Stimulated activated CD4-positive, alpha-beta T cell treated with anti-CD3 and anti-CD28 coated beads, Interleukin-1b, Interleukin-23, amount 100 ng/mL, for 1 hour (primary cell): ENCODE measurements at places on chromosomes 6 and 20.

DNA sequence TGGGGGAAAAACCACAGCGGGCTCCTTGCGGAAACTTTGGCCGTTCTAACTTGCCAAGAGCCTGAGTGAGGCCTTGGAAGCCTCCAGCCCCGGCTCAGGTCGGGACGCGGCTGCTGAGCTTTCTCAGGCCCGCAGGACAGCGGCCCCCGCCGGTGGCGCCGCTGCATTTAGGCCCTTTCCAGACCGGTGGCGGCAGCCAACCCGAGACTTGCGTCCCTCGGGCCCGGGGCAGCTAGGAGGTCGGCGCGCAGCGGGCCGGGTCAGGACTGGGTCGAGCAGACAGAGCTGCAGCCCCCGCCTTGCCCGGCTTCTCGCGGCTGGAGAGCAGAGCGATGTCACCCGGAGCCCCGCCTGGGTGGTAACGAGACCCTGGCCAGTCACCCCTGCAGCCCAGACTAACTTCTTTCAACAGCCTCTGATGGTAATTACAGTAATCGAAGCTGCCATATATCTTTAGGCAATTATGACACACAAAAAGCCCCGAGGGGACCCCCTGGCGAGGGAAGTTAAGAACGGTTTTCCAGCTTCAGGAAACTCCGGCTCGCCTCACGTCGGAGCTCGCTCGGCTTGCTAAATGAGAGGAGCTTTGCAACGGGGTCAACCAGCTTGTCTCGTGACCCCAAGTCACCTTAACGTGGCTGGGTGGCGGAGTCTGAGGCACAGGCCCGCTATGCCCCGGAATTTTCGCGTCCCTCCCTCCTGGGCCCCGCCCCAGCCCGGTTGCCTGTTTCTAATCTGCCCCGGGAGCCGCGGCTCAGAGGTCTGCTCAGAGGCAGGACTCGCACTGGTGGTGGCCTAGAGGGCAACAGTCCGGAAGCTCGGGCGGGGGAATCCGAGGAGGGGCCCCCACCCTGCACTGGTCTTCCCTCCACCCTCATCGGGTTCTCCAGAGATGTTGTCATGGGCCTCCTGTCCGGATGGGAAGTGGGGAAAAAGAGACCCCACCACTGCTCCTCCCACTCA is 3.0 kb downstream of the NR2E1 start:
- DNase-seq: no peak

DNA sequence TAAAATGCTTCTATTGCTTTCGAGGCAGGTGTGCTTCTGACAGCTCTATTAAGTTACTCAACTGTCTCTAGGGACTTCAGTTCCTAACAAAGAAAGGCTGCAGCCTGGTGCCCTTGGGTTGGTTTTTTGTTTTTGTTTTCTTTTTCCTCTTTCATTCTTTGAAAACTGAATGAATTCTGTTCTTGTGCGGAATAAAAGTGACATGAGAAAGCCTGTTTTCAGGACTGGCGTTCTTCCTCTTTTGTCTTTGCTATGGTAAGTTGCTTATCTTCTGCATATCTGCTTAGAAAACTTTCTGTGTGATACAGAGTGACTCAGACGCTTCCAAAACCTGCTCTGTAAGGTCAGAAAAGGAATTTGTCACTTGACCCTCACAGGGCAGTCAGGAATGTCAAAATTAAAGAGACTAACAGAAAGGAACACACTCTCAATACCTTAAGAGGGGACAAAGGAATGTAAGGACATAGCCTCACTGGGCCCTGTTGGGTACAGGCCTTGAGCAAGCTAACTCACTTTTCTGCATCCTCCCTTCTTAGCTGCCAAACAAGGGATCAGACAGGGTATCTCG is 56.2 kb upstream of the NHSL1 start:
- DNase-seq: no peak

GRCh38 chr6:108988765-108989164 is 105.9 kb downstream of the SESN1 start:
- DNase-seq: no peak

GRCh38 chr6:70846207-70846835 is 110.5 kb downstream of the B3GAT2 start:
- no peak for DNase-seq

- no peak for DNase-seq
These were observed 255.0 kb downstream of the DLL1 start for GRCh38 chr6:170035901-170036304.

- no peak for DNase-seq
These were observed 7.5 kb upstream of the RAET1E start for GRCh38 chr6:149905371-149905910.

DNA sequence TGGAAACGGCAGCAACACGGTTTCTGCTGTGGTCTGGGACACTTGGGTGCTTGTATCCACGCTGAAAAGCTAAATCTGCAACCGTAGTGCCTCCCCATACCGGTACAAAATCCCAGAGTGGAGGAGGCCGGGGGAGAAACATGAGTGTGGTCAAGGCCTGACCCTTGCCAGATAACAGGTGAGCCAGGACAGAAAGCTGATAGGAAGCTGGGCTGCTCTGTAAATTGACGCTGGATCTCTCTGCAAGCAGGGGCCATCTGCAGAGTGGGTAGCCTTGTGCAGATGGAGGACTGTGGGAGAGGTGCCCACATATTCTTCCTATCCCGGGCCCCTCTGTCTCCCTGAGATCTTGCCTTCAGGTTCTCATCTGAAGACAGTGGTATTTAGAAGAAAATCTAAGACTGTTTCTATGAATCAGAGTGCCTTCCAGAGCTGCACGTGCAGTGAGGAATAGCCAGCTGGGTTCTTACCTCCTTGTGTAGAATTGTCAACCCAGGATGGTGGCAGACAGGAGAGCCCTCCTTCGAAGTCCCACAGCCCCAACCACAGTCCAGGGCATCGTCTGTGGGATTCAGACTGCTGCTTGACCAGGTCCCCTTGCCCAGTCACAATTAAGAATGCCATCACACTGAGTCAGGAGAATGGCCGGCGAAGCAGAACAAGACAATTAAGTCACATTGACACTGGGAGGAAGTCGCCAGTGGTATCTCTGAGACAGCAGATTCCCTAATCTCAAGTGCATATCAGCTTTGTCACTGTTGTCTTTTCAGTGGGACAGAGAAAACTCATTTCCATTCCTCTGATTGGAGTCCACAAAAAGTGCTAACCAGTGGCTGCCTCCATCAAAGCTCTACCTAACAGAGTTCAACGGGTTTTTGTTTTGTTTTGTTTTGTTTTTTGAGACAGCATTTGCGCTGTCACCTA is 100.0 kb upstream of the RIPOR2 start:
- DNase-seq: no peak

DNA sequence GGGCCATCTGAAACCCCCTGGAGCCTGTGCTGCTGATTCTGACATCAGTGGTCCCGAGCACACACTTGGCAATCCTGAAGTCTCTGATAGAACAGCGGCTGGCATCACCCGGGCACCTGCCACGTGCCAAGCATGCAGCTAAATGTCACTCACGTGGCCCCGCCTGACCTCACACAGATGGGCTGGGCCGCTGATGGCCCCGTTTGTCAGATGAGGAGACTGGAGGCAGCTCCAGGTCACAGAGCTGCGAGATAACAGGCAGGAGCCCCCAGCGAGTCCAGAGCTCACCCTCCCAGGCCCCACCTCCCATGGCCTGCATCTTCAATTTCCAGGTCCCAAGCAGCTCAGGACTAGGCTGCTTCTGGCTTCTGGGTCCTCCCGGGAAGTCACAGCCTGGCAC is 67.2 kb downstream of the YTHDF1 start:
- DNase-seq: no peak

- DNase-seq: no peak
These were observed 22.6 kb upstream of the SH3BGRL2 start for GRCh38 chr6:79608334-79609224.

GRCh38 chr6:67475700-67476099 is 1159.4 kb upstream of the ADGRB3 start:
- DNase-seq: no peak

- DNase-seq: no peak
These were observed 8.6 kb upstream of the IL22RA2 start for GRCh38 chr6:137181891-137182653.

DNA sequence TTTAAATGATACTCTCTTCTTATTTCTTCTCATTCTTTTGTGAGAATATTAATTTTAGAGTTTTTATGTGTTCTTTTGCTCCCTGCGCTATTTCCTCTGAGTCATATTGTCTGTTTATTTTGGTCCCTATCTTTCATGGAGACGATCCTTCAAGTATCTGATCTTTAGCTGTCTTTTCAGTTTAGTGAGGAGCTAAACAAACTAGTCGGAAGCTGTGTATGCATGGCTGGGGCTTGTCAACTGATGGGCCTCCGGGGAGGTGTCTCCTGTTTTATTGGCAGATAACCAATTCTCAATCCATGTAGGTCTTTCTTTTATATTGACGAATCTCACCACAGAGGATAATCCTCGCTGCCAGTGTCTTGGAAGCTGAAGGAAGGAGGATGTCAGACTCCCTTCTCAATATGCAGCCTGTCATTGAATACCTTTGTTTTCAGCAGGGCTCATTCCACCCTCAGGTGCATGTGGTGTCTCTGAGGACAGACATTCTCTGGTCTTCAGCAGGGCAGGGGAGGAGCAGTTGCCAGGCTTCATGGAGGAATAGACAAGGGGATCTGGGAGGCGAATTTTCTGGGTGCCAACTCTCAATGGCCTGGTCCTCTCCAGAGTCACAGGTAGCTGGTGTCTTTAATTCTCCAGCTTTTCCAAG is 64.9 kb downstream of the RNF182 start:
- no peak for DNase-seq

GRCh38 chr6:21331235-21331634 is 262.3 kb upstream of the SOX4 start:
- no peak for DNase-seq

GRCh38 chr6:166614171-166614583 is 12.9 kb downstream of the RPS6KA2 start:
- DNase-seq: no peak

GRCh38 chr6:16473908-16474771 is 235.8 kb downstream of the GMPR start:
- no peak for DNase-seq

GRCh38 chr6:124040655-124041054 is 237.0 kb downstream of the NKAIN2 start:
- no peak for DNase-seq

DNA sequence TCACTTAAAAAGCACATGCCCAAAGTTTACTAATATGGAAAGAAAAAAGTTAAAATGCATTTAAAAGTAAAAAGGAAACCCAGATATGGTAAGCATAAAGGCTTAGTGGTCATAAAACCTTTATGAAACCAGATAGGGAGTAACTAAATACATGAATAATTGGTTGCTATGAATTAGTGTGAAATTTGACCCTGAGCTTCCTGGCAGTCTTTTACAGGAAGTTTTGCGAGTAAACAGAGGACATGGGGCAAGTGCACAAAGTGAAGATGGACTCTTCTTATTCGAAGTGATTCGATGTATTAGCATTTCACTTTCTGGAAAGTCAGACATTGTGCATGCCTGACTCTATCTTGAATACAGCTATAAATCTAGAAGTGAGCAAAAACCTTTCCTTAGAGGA is 90.9 kb upstream of the MLIP start:
- DNase-seq: no peak

GRCh38 chr20:5716953-5717352 is 33.2 kb upstream of the SHLD1 start:
- DNase-seq: no peak

DNA sequence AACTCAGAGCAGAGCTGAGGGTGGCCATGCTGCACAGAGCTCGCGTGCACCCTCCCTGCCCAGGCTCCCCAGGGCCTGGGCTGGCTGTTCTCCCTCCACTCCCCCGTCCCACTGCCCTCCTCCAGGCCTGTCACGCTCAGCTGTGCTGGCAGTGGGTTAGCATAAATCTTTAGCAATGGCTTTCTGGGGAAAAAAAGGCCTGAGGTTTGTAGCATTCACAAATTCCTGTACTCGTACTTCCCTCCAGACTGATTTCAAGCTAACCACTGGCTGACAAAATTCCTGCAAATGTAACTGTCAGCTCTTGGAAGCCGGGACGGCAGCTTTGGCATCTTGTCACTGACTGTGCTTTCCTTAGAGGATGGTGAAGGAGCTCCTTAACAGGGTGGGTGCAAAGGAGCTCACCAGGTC is 22.3 kb upstream of the SMOC2 start:
- DNase-seq: no peak

GRCh38 chr6:109315341-109316110 is 66.7 kb downstream of the CD164 start:
- no peak for DNase-seq

GRCh38 chr6:159221486-159222170 is 52.4 kb downstream of the FNDC1 start:
- DNase-seq: no peak

DNA sequence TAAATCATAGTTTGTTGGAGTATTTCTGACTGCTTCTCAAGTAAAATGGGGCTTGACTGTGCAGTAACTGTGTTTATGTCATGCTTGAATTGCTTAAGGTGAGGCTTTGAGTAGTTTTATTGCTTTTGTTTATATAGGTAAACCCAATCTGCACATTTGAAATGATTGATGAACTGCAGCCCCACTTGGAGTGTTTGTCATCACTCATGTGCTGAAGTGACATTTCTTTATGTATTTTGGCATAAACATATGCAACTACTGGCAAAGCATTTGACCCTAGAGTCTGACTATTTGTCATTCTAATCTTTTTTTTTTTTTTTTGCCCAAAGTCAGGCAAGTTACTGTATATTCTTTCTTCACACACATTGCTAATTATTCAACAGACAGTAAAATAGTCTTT is 491.4 kb upstream of the POU3F2 start:
- DNase-seq: no peak
